ENCODE measurements at places on chromosomes 4 and X. TPM values are rescaled to one million over a fixed set of nuclear protein-coding genes. Genes with fewer than 3 reads are reported as not detected.

The REELD1 gene
- not detected for total RNA-seq

The ATOH1 gene
- total RNA-seq = not detected

DNA sequence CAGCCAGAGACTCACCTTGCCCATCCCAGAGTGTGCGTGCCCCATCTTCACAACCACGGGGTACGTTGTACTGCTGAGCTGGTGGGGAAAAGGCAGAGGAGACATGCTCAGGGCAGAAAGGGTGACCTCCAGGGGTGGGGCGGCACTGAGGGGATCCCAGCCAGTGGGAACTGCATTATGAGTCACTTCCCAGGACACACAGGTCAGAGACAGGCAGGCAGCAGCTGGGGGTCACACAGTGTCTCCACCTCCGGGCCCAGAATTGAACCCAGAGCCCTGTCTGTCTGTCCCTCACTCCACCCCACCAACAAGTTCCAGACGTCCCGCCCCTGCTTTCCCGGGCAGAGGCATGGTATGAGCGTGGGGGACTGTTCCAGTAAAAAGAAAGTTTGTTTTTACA is 4.8 kb upstream of the TIMP1 start:
- no peak for DNase-seq

DNA sequence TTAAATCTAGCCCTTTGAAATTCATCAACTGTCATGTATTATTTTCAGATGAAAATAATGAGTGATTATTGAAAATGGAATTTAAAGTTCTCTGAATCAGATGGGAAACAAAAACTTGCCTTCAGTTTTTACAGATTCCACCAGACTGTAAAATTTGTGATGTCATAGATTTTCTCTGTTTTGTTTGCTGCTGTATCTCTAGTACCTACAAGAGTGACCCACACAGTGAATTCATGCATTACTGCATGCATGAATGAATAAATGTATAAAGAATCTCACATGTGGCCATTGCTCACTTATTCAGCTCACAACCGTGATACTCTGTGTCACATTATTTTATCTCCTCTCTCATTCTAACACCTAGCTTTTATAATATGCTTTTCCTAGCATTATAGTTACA is 532.2 kb upstream of the AGA start:
- no peak for DNase-seq

GRCh38 chr4:85448906-85449890 is 25.8 kb upstream of the ARHGAP24 start:
- no peak for DNase-seq
